Stimulated activated CD4-positive, alpha-beta T cell treated with anti-CD3 and anti-CD28 coated beads, Interleukin-15, amount 100 ng/mL, for 1 hour (primary cell): ENCODE measurements at places on chromosomes 6 and 20.

GRCh38 chr6:34383656-34384320, 8.7 kb downstream of the NUDT3 start:
- no peak for DNase-seq

GRCh38 chr20:38050686-38051085, 17.1 kb downstream of the RPRD1B start:
- DNase-seq = no peak

- no peak for DNase-seq
Measured at GRCh38 chr6:166778046-166778445, 151.0 kb upstream of the RPS6KA2 start.

GRCh38 chr6:162198076-162198475, 529.5 kb downstream of the PRKN start:
- no peak for DNase-seq

- DNase-seq = no peak
Measured at GRCh38 chr6:16688984-16689636, 72.2 kb downstream of the ATXN1 start.

- DNase-seq = no peak
Measured at GRCh38 chr6:88870717-88871330, 92.6 kb downstream of the RNGTT start.

DNA sequence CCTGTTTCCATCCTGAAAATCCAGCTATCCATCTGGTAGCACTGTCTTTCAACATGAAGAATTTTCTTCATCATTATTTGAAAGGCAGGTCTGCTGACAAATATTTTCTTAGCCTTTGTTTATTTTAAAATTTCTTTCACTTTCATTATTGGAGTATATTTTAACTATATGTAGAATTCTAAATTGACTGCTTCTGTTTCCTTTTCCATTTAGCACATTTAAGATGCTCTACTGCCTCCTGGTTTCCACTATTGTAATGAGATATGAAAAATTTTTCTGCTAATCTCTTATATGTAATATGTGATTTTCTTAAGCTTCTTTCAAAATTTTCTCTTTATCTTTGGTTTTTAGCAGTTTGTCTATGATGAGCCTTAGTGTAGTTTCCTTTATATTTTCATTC, 97.3 kb downstream of the TBC1D32 start:
- no peak for DNase-seq

- DNase-seq = no peak
Measured at GRCh38 chr6:78835817-78836216, 31.5 kb upstream of the IRAK1BP1 start.

DNA sequence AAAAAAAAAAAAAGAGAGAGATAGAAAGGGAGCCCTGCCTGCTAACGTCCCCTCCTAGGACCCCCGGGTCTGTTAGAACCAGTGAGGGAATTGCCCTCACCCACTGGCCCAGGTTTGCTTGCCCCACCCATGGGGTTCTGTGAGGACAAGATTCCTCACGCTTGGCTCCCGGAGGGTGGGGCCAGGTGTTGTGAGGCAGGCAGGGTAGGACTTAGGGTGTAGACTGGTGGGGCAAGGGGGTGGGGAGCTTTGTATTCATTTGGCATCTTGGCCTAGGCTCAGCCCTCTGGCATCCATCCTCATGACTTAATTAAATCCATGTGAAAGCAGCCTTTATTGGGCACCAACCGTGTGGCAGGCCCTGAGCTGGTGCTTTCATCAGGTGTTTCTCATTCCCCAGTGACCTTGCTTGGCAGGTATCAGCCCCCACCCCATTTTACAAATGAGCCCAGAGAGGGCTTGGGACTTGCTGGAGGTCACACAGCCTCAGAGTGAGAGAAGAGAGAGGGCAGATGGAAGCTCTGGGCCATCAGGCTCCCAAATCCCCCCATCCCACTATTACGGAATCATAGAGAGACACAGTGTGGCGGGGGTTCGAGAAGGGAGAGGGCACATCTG, 19.0 kb downstream of the RAB44 start:
- no peak for DNase-seq

DNA sequence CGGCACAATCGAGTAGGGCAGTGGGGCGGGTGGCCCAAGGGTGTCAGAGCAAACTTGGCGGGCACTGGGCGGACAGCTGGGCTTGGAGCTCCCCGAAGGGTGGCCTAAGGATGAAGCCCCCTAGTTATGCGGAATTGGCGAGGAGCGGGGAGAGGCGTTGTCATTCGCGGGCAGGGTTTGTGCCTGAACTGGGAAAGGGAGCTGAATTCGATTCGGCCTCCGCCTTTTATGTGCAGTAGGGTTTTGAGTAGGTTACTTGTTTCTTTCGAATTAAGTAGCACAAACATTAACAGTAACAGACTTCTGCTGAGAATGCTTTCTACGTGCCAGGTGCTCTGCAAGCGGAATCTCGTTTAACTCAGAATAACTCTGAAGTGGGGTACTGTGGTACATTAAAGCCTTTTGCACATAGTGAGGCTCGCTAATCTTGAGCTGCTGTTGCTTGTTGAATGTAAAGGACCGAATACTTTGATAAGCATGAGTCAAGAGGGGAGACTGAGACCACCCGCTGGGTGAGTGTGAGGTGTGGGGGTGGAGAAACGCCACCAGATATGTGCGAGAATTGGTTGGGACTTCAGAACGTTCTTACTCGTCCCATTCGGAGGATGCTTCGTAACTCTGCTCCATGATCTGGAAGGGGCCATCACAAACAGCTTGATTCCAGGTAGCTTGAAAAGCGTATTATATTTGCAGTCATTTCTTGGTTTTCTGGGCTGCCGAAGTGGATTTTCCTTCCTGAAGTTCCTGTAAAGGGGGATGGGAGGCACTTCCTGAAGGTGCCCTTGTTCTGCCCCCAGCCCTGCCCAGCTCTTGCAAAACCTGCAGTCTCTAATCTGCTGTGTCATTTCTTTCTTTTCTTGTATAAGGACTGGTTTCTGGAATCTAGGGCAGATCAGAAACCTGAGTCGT, 833 bp downstream of the RAB5IF start:
- DNase-seq = no peak

- peak; percentile 63 for DNase-seq
Measured at GRCh38 chr20:32972181-32973076, 31.8 kb downstream of the SUN5 start.

DNA sequence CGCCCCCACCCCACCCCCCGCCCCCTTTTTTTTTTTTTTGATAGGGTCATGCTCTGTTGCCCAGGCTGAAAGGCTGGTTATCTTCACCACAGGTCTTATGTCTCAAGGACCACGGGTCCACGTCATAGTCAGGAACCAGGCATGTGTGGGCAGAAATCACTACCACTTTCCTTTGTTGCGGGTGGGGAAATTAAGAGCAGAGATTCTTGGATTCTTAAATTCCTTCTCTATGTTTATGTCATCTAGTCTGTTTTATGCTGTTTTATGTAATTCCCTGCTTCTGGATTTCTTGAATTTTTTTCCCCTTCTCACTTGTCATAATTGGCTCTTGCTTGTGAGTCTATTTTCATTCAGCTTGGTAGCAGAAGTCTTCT, 25.8 kb upstream of the PLCG1 start:
- no peak for DNase-seq

GRCh38 chr20:46850416-46850815, 44.2 kb upstream of the EYA2 start:
- DNase-seq = no peak

GRCh38 chr6:34273242-34273805, 24.5 kb upstream of the SMIM29 start:
- DNase-seq = no peak

DNA sequence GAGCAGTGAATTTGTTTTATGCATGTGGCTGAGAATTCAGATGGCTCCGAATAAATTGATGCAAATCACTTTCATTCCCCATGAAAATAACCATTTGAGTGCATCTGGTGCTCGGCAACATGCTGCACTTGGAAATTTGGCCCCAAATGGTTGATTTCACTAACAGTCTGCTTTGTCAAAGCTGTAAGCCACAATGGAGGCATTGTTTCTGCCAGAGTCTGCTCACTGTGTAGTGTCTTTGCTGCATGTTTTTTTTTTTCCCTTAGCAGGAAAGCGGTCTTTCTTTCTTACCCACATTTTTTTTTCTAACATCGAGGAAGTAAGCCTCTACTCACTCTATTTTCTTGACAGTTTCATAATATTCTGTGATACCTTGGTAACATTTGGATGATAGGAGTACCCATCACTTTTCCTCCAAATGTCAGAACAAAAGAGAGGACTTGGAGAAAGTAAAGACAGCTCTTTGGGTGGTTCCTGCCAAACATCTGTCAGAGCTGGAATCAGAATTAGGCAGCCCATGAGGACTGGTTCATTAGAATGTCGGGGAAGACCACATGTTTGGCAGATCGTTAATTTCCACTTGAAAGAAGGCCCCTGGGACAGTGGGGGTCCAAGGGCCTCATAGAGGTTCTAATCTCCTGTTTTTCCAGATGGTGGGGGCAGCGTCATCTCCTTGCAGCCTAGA, 149.5 kb downstream of the DOK5 start:
- no peak for DNase-seq

DNA sequence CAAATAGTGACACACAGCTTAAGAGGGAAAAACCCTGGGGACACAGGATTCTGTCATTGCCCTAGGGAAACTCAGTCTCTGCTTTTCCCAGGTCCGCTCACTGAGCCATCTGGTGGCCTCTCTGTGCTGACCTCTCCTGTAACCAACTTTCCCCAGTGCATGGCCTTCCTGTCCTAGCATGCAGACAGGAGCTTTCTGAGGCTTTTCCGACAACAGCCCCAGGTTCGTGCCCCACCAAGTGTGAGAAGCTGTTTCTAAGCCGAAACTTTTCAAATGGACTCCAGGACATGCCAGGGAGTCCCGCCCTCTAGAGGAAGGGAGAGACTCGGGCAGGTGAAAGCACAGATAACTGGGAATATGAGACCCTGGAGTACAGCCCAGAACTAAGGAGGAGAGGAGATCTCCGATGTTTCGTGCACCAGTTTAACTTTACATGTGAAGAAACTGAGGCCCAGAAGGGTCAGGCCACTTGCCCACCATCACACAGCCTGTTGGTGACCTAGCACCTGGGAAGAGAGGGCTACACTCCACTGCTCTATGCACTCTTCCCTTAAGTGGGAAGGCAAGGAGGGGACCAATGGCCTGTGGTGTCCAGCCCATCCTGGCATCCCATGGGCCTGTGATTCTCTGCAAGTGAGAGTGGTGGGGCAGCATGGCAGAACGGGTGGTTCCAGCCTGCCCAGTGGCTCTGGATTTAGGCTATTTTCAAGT, 46.2 kb downstream of the RPP40 start:
- DNase-seq = no peak

- no peak for DNase-seq
Measured at GRCh38 chr20:25041813-25042530, 16.0 kb downstream of the ACSS1 start.

- no peak for DNase-seq
Measured at GRCh38 chr6:168674595-168674994, 233.6 kb downstream of the SMOC2 start.

GRCh38 chr20:47927944-47928343, 142.7 kb upstream of the SULF2 start:
- DNase-seq = no peak

- no peak for DNase-seq
Measured at GRCh38 chr6:143774347-143774746, 68.8 kb upstream of the LTV1 start.

GRCh38 chr20:31595654-31596411, 9.3 kb upstream of the ID1 start:
- DNase-seq = no peak

DNA sequence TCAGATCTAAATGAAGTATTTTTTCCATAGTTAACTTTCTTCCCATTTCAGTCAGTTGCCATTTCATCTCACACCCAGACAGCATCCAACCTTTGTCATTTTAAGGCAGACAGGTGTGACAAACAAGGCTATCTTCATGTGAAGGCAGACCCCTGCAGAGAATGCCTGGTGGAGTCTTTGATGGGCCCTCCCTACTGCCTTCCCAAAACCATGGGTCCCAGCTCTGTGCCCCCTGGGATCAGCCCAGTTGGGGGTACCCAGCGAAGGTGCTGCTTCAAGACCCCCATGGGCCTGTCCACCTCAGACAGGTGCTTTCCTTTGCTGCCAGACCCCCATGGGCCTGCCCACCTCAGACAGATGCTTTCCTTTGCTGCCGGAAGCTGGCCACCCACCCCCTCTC, 28.3 kb upstream of the ID1 start:
- DNase-seq = no peak

DNA sequence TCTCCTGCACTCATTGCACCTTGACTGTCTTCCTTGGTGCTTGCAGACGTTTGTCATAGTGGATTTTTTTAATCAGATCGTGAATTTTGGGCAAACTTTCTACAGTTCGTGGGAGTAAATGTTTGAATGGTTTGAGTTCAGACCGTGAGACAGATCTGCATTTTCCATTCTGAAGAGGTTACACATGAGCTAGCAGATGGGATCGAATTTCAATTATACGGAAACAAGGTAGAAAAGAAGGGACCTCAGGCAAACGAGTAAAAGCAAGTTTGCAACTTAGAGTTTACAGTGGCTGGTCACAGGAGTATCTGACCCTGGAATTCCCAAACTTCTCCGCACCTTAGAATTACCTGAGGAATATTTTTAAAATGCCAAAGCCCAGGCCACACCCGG, 17.2 kb upstream of the NCR2 start:
- DNase-seq = no peak

- no peak for DNase-seq
Measured at GRCh38 chr6:145903356-145904102, 60.6 kb downstream of the SHPRH start.

DNA sequence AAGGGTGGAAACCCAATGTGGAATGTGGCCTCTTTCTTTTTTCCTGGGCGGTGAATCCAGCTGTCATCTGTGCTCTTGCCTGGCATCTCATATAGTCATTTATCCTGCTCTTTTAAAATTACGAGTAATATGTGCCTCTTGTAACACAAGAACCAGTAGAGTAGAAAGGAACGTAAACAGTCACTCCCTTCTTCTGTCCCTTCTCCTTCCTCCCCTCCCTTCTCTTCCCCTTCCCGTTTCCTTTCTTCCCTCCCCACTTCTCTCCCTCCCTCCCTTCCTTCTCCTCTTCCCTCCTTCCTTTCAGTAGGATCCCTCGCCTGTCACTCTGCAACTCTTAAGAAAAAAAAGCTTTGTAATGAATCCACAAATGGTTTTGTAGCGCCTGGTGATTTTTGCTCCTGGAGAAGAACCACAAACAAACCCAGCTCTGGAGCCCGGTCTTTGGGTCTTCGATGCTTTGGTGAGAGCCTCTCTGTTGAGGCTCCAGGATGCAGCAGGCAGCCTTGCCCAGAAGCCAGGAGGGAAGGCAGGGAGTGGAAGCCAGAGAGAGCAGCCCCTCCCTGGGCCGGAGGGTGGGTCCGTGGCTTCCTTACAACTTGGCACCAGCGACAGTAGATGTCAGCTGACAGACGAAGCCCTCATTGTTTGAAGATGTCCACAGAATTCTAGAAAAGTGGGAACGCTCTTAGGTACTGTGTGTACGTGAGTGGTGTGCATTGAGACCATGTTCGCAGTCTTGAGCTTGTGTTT, 15.0 kb downstream of the DUSP22 start:
- DNase-seq = no peak

- no peak for DNase-seq
Measured at GRCh38 chr6:86706449-86706848, 230.9 kb upstream of the HTR1E start.

DNA sequence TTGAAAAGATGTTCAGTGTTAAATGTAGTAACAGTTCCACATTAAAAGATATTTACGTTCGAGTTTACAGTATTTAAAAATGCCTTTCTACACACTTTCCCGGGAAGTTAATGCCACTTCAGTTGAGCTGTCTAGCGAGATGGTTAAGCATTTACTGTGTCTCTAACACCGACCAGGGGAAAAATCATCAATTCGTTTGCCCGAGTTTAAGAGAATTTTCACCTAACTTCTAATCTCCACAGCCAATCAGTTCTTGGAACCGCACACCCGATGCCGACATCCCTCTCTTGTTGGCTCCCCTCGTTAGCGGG, 58.2 kb downstream of the FAM217A start:
- DNase-seq = no peak
